T follicular helper cell (primary cell): ENCODE measurements at places on chromosomes 1 and 21.

DNA sequence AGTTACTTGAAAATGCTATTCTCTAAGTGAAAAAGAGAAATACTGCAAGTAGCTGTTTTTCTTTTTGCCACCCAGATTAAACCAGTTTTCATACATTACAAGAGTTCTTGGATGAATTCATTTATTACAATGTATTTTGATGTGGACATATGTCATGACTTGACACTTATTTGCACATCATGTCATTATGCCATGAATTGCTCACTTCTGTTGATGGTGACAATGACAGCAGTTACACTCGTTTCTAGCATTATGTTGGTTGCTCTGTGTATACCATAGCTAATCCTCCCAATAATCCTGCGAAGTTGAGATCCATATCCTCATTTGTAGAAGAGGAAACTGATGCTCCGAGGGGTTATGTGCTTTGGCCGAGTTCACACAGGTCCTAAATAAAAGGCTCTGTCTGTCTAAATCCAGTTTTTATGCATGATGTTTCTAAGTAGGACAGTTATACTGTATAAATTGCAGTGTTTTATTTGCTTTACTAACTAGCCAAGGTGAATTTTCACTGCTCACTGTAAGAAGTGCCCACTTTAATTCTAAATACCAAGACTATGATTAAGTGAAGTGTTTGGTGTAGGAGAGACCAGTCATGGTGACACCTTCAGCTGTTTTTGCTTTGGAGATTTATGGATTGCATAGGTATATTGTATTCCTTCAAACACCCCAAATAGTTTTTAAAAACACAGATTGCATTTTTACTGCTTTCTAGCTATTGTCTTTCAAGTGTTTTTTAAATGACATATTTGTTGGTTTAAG lies 56.7 kb downstream of the PRDM2 start:
- no peak for DNase-seq

GRCh38 chr1:203148127-203148526 lies 20.6 kb downstream of the ADORA1 start:
- no peak for DNase-seq

DNA sequence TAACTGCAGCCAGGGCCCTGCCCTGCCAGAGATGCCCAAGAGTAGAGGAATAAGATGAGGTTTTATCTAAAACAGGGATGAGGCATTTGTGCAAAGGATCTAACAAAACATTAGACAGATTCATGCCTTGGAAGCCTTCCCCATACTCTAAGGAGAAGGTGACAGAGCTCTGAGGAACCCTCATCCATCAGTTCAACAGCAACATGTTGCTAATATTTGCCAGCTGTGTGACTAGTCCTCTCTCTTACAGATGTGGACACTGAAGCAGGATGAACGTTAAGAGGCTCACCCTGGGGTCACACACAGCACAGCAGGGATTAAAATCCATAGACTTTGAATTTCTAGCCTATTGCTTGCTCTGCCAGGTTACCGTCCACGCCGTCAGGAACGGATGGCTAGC lies 99.0 kb downstream of the ZBTB18 start:
- DNase-seq: no peak

- DNase-seq: no peak
These were observed 115.0 kb downstream of the FCRL5 start for GRCh38 chr1:157437296-157437695.

DNA sequence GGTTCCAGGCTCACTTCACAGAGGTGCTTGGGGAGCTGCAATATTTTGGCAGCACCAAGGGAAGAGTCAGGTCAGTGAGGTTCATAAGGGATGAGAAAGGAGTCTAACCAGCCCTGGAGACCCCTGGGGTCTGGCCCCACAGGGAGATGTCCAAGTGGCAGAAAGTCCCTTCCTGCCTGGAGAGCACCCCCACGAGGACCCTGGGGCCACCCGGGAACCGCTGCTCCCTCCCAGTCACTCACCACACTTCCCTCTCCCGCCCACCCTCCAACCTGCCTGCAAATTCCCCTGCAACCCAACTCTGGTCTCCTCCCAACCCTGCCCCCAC lies 6.5 kb upstream of the ITGB2 start:
- DNase-seq: no peak
